ENCODE measurements at places on chromosomes 16 and 17. TPM values are rescaled to one million over a fixed set of nuclear protein-coding genes. Genes with fewer than 3 reads are reported as not detected.

The KLHL10 gene
- total RNA-seq = not detected

The NPIPB8 gene
- total RNA-seq = 1.3 TPM

The NEUROD2 gene
- total RNA-seq = not detected

The CHST5 gene
- 0.24 TPM for total RNA-seq

The PARD6A gene
- total RNA-seq = 6.4 TPM

The KRTAP9-4 gene
- total RNA-seq = not detected

The MMP28 gene
- 0.53 TPM for total RNA-seq

The ADAP2 gene
- 2.3 TPM for total RNA-seq

The IQCK gene
- 31.5 TPM for total RNA-seq

The KRT33A gene
- total RNA-seq = not detected

The CCNF gene
- total RNA-seq = 26.5 TPM

The TBC1D3E gene
- total RNA-seq = not detected

DNA sequence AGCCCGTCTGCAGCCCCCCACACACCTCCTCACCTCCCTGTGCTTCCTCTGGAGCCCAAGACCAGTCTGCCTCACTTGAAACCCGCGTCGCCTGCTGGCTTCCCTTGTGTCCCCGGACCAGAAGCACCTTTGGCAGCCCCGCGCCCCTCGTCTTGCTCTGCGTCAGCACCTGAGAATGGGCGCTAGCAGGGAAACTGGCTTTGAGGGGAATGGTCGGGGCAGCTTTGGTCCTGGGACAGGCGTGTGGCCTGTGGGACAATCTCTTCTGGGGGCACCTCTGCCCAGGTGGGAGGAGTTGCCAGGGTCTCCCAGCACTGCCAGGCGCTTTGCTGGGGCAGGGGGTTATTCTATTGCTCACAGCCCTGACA lies 3.6 kb upstream of the MAFG start:
- H3K36me3 ChIP-seq = no peaks in the 10 kb centered on the region
- peaks cover 3% of the 10 kb centered on the region for H3K27me3 ChIP-seq
- H3K4me3 ChIP-seq = no peak overlapping the region
- DNase-seq = no peak

DNA sequence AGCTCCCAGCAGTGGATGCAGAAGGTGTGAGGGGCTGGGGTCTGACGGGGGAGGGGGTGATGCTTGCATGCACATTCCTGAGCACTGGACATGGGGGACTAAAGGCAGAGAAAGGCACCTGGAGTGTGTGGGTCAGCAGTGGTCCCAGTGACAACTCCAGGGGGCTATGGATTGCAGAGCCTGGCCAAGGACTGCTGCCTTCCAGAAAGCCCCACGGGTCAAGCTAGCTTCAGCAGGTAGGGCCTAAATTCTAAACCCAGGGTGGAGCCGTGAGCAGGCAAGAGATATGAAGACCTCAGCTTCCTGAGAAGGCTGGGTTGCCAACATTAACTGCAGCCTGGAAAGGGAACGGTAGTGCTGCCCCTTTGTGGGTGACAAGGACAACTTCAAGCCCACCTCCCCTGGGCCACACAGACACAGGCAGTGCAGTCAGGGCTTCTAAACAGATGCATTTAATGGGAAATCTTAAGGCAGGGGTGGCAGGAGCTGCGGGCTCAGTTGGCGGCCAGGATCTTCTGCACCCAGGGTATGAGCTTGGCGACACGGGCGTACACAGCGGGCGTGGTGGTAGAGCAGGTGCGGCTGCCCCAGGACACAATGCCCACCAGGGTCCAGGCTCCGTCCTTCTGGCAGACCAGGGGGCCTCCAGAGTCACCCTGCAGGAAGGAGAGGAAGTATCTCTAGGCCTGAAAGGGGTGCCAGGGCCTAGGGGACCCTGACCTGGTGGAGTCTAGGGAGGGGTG lies 3.1 kb downstream of the CTRB2 start:
- H3K4me3 ChIP-seq = no peak overlapping the region
- no peak for DNase-seq
- H3K27me3 ChIP-seq = peaks cover 7% of the 10 kb centered on the region
- H3K36me3 ChIP-seq = no peaks in the 10 kb centered on the region
- H3K4me1 ChIP-seq = no peaks in the 10 kb centered on the region
- no peak overlapping the region for H3K27ac ChIP-seq

DNA sequence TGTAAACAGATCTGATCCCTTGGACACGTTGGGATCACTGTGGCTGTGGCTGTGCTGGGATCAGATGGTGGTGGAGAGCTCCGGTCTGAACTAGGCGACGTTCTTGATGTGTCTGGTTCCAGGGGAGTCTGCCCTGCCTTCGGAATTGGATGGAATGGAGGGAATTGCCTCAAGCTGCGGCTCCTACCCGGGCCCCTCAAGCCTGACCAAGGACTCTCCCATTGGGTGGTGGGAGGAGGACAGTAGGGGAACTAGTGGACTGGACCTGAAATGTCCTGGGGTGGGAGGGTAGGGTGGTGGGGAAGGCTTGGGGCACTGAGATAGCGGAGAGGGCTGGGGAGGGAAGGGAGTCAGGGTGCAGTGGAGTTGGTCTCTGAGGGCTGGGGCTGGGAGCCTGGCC lies 3.2 kb upstream of the UBALD1 start:
- DNase-seq = no peak
- peaks cover 27% of the 10 kb centered on the region for H3K4me1 ChIP-seq
- H3K36me3 ChIP-seq = no peaks in the 10 kb centered on the region
- H3K27ac ChIP-seq = peak overlapping the region; percentile 100

DNA sequence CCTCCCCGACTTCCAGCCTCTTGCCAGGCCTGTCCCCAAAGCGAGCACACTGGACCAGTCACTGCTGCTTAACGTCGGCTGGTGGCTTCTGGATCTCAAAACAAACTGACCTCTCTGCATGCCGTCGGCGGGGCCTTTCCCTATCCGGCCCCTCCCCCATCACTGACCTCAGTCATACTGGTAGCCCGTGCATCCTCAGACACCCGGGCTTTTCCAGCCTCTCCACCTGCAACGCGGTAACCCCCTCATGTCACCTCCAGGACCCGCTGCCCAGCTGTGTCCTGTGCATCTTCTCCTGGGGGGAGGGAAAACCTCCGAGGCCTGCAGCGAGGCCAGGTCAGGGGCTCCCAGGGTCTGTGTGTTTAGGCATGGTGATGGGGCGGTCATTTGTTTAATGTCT lies 138.6 kb upstream of the CHMP6 start:
- H3K36me3 ChIP-seq = peaks cover 15% of the 10 kb centered on the region
- H3K27me3 ChIP-seq = no peaks in the 10 kb centered on the region
- peaks cover 20% of the 10 kb centered on the region for H3K4me1 ChIP-seq
- DNase-seq = no peak

DNA sequence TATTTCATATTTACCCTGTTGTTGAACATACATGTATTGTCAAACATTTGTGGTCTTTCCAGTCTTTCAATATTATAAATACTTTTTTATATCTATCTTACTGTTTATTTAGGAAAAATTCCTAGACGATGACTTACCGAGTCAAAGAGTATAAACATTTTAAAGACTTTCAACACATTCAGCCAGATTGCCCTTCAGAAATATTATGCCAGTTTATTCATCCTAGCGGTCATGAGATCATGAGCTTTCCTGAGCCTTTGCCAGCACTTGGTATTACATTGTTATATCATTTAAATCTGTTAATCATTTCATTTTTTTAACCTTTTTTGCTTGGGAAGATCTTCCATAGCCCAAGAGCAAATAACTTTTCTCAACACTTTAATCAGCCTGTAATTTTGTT lies 197.4 kb downstream of the SPECC1 start:
- DNase-seq = no peak
- no peak overlapping the region for H3K4me3 ChIP-seq
- H3K27ac ChIP-seq = no peak overlapping the region

DNA sequence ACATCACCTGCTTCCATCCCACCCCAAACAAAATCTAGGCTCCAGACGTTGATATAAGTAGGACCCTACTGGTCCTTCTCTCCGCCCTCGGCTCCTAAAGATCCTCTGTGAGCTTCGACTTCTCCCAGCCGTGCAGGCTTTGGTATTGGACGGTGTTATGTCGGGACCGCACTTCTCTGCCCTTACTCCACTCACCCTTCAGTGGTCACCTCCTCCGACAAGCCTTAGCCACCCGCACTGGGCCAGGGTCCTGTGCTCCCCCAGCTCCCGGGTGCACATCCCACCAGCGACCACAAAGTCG lies 1.6 kb downstream of the PSMB10 start:
- H3K27ac ChIP-seq = peak overlapping the region; percentile 60
- DNase-seq = no peak
- H3K36me3 ChIP-seq = peaks cover 3% of the 10 kb centered on the region
- peaks cover 15% of the 10 kb centered on the region for H3K4me1 ChIP-seq
- peaks cover 3% of the 10 kb centered on the region for H3K27me3 ChIP-seq
- H3K4me3 ChIP-seq = peak overlapping the region; percentile 96

- DNase-seq = no peak
- H3K4me1 ChIP-seq = no peaks in the 10 kb centered on the region
- H3K36me3 ChIP-seq = no peaks in the 10 kb centered on the region
These were observed 14.0 kb upstream of the C16orf78 start for GRCh38 chr16:49359591-49359990.

GRCh38 chr17:29368926-29369325 lies 21.2 kb upstream of the TAOK1 start:
- H3K36me3 ChIP-seq = no peaks in the 10 kb centered on the region
- no peak overlapping the region for H3K27ac ChIP-seq
- DNase-seq = no peak
- no peaks in the 10 kb centered on the region for H3K4me1 ChIP-seq
- no peak overlapping the region for H3K4me3 ChIP-seq
- peaks cover 3% of the 10 kb centered on the region for H3K27me3 ChIP-seq

DNA sequence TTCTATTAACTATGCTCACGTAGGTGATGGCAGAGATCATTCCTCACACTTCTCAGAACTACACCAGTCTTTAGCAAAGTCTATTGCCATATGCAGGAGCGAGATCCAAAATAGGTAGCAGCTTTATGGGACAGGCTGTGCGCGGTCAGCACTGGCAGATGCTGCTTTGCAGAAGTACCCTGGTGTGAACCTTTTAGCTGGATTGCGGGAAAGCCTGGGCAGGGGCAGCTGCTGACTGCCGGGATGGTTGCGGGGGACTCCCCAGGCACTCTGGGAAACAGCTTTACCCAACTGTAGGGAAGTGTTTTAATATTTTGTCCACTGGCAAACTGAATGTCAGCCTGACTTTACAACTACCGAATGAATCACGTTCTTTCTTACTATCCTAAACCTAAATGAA lies 251.3 kb downstream of the HS3ST3A1 start:
- no peak for DNase-seq
- no peak overlapping the region for H3K4me3 ChIP-seq
- H3K36me3 ChIP-seq = peaks cover 1% of the 10 kb centered on the region
- H3K27me3 ChIP-seq = peaks cover 18% of the 10 kb centered on the region

GRCh38 chr16:8505327-8505991 lies 84.9 kb downstream of the TMEM114 start:
- H3K4me3 ChIP-seq = no peak overlapping the region
- H3K4me1 ChIP-seq = peaks cover 17% of the 10 kb centered on the region
- H3K36me3 ChIP-seq = no peaks in the 10 kb centered on the region
- H3K27me3 ChIP-seq = peaks cover 15% of the 10 kb centered on the region
- no peak overlapping the region for H3K27ac ChIP-seq
- no peak for DNase-seq

DNA sequence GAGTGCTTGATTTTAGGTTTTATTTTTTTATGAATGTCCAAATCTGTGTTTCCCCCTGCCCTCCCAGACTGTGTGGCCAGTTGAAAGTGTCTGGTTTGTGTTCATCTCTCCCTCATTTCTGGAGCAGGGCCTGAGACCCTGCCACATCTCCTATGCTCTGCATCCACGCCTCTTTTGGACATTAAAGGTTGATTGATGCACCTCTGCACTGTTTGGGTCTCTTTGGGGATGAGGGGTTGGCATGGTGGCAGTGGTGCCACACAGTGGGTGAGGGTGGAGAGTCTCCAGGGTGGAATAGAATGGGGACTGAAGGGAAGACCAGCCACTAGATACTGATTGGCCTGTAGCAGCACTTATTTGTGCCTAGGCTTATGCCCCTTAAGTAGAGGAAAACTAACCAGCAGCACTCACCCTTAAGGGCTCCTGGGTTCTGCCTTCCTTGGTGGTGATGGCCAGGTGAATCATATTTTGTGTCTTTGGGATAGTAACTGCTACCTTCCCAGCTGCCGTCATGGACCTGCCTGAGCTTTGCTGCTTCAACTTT lies 7.9 kb downstream of the DYNLL2 start:
- H3K36me3 ChIP-seq = peaks cover 26% of the 10 kb centered on the region
- no peaks in the 10 kb centered on the region for H3K27me3 ChIP-seq
- no peak overlapping the region for H3K27ac ChIP-seq
- no peak for DNase-seq
- no peak overlapping the region for H3K4me3 ChIP-seq
- H3K4me1 ChIP-seq = peaks cover 16% of the 10 kb centered on the region

GRCh38 chr17:41153856-41154255 lies 4.2 kb upstream of the KRTAP4-5 start:
- H3K27me3 ChIP-seq = peaks cover 6% of the 10 kb centered on the region
- DNase-seq = no peak
- peaks cover 2% of the 10 kb centered on the region for H3K4me1 ChIP-seq
- H3K36me3 ChIP-seq = no peaks in the 10 kb centered on the region
- H3K4me3 ChIP-seq = no peak overlapping the region

DNA sequence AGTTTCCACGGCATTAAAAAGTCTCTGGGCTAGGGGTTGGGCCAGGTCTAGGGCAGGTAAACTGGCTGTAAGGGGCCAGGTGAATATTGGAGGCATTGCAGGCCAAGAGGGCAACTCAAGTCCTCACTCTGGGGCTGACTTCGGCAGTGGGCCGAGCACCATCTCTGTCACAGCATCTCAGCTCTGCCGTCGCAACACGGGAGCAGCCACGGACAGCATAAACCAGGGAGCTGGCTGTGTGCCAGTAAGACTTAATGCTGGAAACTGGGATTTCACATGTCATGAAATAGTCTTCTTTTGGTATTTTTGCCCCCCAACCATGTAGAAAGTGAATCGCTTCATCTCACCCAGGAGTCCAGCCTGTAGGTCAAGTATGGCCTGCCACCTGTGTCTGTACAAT lies 12.6 kb upstream of the LGALS9 start:
- H3K4me1 ChIP-seq = no peaks in the 10 kb centered on the region
- H3K27me3 ChIP-seq = no peaks in the 10 kb centered on the region
- H3K36me3 ChIP-seq = peaks cover 12% of the 10 kb centered on the region
- DNase-seq = no peak
- H3K4me3 ChIP-seq = no peak overlapping the region
- H3K27ac ChIP-seq = no peak overlapping the region

GRCh38 chr17:81437191-81437651 lies 42.0 kb downstream of the BAHCC1 start:
- H3K36me3 ChIP-seq = no peaks in the 10 kb centered on the region
- H3K27ac ChIP-seq = no peak overlapping the region
- DNase-seq = no peak
- H3K4me3 ChIP-seq = no peak overlapping the region
- H3K27me3 ChIP-seq = no peaks in the 10 kb centered on the region
- no peaks in the 10 kb centered on the region for H3K4me1 ChIP-seq

DNA sequence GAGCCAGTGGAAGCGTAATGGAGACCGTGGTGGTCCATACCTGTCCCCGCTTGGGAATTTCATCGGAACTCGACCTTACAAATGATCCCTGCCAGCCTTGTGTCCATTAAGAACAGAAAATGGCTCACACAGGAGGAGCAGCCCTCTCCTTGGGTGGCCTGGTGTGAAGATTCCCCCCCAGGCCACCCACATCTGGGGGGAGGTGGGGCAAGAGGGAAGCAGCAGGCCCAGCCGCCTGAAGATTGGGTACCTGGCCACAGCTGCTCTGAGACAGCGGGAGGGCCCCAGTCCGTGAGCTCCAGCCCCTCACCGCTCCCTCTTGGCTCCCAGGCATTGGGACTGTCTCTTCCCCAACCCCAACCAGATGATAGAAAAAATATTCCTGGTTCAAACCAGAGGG lies 277.8 kb upstream of the FOXF1 start:
- H3K27ac ChIP-seq = no peak overlapping the region
- no peaks in the 10 kb centered on the region for H3K4me1 ChIP-seq
- H3K36me3 ChIP-seq = no peaks in the 10 kb centered on the region
- no peak for DNase-seq
- H3K4me3 ChIP-seq = no peak overlapping the region
- peaks cover 16% of the 10 kb centered on the region for H3K27me3 ChIP-seq

Measured in progenitor cell of endocrine pancreas (in vitro differentiated cells).